ENCODE measurements at places on chromosomes 4 and X.
A peak's percentile ranks its signal among the peaks of the same experiment; 100 is the strongest.

- ATAC-seq, result no peak
Measured at GRCh38 chr4:52853351-52853750, 8.8 kb upstream of the RASL11B start.

GRCh38 chrX:70998411-70999027 lies 67.6 kb upstream of the SLC7A3 start:
- peak; percentile 62 for ATAC-seq

DNA sequence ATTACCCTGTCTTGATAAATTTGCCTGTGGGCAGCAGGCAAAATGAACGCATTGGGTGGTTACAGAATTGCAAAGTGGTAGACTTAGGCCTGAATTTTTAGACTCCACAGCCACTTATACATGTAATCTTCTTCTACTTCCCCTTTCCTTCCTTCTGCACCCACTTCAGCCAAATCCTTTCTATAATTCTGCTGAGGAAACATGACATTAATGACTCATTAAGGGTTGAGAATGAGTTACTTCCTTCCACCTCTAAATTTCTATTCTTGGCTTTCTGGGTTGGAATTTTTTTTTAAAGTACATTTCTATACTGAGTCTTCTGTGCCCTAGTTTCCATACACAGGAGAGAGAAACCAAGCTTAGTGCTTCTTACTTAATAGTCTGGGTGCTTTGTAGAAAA lies 10.1 kb downstream of the PAPSS1 start:
- peak; percentile 60 for ATAC-seq

DNA sequence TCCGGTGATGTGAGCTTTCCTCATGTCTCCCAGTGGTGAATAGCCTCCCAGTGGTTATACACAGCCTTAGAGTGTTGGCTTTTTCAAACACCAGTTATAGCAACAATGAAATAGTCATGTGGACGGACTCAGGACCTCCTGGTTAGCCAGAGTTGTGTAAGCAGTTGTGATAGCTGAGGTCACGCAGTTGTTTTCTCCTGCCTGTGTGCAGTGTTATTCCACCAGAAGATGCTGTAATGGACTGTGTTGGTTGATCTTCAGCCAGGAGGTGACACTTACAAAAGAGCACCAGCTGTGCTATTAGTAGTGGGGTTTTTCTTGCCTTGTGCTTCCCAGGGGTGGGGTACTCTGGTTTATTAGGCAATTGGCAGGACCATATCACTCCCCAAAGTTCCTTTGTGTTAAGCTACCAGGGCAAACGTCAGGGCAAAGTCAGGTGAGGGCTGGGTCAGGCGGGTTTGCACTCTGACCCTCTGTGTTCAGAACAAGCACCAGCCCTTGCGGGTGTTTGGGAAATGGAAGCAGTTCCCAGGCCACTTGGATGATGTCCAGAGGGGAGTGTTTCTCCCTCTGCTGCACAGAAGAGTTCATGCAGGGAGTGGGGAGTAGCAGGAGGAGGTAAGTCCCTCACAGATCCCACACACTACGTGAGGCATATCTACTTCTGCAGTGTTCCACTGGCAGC lies 252.6 kb downstream of the TMEM47 start:
- no peak for ATAC-seq

DNA sequence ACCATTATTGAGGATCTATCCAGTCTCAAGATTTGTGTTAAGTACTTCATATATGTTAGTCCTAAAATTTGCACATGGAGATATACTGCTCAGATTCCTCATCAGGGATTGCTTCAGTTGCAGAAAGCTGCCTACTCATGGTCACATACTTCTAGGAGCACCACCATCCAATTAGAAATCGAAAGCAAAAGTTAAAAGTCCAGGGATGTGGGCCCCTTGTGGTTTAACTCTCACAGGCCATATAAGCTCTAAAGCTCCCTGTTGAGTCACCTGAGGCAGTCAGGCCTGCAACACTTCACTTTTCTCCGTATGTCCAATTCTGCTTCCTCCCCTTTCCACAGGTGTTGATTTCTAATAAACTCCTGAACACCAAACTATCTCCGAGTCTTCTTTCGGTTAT lies 84.2 kb downstream of the CNOT6L start:
- ATAC-seq, result no peak

DNA sequence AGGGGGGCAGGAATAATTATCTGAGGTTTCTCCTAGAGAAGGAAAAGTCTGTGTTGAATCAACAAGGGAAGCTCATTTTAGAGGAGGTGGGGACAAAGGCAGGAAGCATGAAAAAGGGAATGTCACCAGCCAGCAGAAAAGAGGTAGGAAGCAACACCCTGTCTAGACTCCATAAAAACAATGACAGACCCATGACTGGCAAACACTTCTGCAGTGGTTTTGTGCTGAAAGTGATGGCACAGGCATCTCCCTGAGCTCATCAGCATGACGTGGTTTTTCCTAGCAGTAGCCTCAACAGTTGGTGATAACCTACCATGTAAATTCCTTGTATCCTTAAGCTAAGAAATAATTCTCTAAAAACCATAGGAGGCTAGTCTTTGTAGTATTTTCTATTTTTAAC lies 110.7 kb upstream of the GALNT7 start:
- ATAC-seq, result no peak
